Inflammatory macrophage treated with lipopolysaccharide for 1 hour (primary cell): ENCODE measurements at places on chromosomes 7 and 10.
A peak's percentile ranks its signal among the peaks of the same experiment; 100 is the strongest.

DNA sequence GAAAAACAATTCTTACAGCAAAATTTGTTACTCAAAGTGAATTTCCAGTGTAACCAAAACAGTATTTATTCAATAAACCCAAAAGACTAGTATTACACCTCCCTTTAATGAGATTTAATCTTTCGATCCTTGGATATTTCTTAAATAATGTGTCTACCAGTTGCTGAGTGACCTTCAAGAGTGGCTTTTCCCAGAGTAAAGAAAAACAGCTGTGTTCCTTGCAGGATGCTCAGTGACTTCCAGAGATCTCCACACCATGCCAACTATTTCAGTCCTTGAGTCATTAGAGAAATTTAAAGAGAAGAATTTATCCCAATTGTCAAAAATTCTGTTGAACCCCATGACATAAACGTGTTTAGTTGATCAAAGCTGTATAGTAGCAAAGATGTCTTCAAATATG is 44.0 kb downstream of the IMMP2L start:
- no peak for DNase-seq

GRCh38 chr7:5417106-5418071 is 6.2 kb downstream of the TNRC18 start:
- no peak for DNase-seq

- peak; percentile 60 for DNase-seq
Observed at GRCh38 chr7:135964274-135964673, 12.9 kb downstream of the MTPN start.

DNA sequence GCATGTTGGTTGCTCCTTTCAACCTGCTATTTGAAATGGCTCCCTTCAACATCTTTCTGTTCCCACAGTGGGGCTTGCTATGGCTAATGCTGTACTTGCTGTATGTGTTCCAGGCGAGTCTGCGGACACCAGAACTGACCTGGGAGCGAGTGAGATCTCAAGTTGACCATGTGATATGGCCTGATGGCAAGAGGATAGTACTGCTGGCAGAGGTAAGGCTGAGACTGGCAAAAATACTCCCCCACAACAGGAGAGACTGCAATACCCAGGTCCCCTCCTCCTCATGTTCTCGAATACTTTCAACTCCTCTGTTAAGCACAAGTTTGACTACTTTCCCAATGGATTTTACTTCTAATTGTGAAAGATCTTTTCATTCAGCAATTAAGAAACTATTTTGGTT is 11.5 kb upstream of the STRIP2 start:
- no peak for DNase-seq

GRCh38 chr7:5077740-5078139 is 32.1 kb downstream of the RBAK start:
- no peak for DNase-seq

DNA sequence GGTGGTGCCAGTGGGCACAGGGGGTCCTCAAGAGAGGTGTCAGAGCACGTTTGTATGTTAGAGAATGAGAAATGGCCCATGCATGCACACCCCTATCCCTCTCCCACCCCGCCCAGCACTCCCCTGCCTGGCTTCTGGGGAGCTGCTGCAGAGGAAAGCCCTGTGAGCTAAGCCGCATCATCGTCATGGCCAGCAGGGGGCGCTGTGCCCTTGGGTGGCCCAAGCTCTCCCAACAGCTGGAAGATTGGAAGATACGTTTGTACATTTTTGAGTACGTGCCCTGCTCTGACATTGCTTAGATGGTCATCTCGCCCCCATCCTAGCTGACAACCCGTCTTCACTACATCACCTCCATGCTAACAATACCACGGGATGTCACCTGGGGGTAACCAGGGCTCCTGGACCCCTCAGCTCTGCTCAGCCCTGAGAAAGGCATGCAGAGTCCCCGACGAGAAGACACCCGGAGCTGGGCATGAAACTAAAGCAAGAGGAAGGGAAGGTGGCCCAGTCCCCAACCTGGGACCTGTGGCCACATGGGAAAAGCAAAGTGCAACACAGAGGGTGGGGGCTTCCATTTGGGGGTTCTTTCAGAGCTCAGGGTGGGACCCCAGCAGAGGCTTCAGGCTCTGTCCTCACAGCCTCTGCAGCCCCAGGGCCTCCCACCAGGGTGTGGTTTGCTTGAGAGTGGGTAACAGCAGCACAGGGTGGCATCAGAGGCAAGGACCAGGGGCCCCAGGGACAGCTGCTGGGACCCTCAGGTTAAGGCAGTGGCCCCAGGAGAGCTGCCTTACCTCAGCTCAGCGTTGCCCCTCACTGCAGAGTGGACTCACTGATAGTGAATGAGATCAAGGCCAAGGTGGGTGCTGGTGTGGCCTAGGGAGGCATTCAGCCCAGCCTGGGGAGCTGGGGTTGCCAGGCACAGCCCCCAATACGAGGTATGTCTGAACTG is 136.6 kb downstream of the PTPN20 start:
- peak; percentile 90 for DNase-seq

DNA sequence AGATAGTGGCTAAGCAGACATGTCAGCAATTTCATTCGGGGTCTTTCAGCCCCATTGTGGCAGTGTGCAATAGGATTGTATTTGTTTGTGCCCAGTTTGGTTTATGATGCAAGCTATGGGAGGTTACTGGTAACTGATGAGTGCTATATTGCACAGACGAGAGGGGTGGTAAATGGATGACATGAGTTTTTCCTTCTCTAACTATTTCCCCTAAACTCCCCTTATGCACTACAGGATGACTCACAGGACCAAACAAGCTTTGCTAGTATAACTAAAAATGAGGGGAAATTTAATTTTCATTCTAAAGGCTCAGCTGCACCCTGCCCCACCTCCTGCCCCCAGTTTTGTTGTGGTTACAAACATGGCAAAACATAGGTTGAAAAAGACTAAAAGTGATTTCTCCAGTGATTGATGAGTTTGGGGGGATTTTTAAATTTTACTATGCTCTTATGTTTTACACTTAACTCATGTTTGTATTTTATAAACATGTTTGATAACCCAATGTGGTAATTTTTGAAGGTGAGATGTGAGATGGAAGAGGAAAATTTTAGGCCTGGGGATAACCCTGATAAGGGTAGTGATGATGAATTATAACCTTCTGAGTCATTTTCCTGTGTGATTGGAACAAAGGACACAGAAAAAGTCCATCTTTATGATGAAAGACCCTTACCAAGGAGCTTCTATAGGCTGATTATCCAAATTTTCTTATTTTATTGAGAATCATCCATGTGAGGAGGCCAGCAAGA is 60.8 kb upstream of the NAMPT start:
- peak; percentile 88 for DNase-seq

DNA sequence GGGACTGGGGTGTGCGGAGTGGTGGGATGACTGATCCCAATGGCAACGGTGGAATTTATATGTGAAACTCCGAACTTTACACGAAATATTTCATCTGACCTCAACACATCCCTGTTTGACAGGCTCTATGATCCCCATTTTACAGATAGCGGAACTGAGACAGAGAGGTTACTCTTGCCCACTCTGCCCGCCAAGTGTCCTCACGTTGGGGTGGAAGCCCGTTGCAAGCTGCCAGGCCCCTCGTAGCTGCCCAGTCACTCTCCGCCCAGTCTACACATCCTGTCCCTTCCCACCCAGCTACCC is 397 bp upstream of the NFE2L3 start:
- DNase-seq: no peak

- DNase-seq: no peak
Observed at GRCh38 chr7:142298009-142298408, 40.2 kb upstream of the PRSS58 start.

DNA sequence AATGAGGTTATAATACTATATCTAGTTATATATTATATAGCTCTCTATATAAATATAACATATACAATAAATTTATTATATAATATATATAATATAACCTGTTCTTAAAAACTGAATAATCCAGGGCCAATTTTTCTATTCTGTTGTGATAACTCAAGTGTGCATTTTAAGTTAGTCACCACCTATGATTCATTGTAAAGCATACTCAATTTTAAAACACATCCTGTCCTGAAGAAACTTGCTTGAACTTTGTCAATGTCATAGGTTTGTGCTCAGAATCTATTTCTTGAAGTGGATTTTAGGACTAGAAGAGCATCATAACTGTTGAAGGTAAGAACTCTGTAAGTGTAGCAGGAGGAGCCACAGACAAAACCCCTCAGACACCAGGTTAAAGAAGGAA is 1209.8 kb downstream of the REEP3 start:
- DNase-seq: no peak

DNA sequence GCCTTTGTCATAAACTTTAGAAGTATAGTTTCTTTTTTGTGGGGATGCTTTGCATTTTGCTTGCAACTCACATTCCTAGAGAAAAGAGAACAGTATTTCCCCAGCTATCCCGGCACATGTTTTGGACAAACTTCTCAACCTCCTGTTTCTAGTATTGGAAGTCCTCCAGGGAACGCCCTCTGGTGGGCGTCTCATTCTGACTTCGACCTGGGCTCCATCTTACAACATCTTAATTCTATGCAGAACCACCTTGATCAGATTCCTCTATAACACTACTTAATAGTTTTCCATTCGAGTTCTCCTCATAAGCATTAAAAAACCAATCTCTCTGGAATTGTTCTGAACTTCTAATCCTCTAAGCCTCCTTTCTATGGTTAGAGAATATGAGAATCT is 139.5 kb upstream of the FZD8 start:
- no peak for DNase-seq

GRCh38 chr7:51046103-51046466 is 263.4 kb upstream of the GRB10 start:
- no peak for DNase-seq
